A673 (cell line): ENCODE measurements at places on chromosomes 1 and 21.

- no peak for DNase-seq
These were observed 2.1 kb downstream of the RCOR3 start for GRCh38 chr1:211261229-211261628.

GRCh38 chr1:6026095-6026809 is 19.4 kb upstream of the KCNAB2 start:
- peak; percentile 70 for DNase-seq

DNA sequence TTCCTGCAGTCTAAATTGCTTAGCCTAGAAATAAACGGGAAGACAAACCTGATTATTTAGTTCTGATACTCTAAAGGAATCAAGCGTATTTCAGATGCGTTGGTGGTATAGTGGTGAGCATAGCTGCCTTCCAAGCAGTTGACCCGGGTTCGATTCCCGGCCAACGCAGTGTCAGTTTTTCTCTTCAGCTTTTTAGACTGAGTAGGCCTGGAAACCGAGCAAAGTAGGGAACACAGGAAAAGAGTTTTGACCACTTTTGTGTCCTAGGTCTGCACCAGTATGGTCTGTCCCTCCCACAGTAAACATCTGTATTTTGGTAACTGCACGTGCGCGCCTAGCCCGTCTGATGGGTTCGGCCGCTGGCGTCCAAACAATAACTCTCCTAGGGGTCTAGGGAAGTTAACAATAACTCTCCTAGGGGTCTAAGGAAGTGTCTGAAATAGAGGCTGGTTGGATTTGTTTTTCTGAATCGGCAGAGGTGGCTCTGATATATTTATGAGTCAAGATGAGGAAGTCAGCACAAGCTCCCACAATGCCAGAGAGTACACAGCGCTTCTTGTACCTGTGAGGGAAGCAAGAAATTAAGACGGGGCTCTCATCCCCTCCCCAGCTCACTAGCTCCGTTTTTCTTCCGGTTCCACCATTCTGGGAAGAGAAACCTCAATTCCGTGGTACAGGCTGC is 15.6 kb upstream of the HJV start:
- peak; percentile 95 for DNase-seq

DNA sequence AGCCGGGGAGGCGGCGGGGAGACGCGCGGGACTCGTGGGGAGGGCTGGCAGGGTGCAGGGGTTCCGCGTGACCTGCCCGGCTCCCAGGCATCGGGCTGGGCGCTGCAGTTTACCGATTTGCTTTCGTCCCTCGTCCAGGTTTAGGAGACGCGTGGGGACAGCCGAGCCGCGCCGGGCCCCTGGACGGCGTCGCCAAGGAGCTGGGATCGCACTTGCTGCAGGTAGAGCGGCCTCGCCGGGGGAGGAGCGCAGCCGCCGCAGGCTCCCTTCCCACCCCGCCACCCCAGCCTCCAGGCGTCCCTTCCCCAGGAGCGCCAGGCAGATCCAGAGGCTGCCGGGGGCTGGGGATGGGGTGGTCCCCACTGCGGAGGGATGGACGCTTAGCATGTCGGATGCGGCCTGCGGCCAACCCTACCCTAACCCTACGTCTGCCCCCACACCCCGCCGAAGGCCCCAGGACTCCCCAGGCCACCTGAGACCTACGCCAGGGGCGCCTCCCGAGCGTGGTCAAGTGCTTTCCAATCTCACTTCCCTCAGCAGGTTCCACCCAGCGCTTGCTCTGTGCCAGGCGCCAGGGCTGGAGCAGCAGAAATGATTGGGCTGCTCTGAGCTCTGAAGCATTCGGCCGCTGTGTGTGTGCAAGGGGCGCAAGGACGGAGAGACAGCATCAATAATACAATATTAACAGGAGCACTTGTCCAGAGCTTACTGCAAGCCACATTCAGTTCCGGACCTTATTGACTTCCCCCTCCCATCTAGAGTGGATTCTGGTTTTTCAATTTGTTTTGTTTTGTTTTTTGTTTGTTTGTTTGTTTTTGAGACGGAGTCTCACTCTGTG is 10.3 kb downstream of the SIM2 start:
- DNase-seq = no peak

- no peak for DNase-seq
These were observed 6.2 kb downstream of the RASSF5 start for GRCh38 chr1:206513312-206514111.

- DNase-seq = peak; percentile 64
These were observed 547.9 kb upstream of the TMPRSS15 start for GRCh38 chr21:18951271-18952038.

DNA sequence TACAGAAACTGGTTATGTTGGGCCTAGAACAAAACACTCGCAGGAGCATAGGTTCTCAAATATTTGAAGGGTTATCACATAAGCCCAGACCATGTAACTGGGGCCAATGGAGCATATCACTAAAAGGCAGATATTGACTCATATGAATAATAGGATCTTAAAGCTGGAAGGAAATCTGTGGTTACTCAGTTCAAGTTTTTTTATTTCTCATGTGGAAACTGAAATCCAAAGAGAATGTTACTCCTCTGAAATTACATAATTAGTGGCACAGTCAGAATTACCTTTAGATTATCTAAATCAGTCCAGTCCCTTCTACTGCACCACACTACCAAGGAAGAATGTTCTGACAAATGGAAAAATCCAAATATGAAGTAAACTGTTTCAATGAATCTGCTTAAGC is 12.0 kb downstream of the SLAMF8 start:
- no peak for DNase-seq

DNA sequence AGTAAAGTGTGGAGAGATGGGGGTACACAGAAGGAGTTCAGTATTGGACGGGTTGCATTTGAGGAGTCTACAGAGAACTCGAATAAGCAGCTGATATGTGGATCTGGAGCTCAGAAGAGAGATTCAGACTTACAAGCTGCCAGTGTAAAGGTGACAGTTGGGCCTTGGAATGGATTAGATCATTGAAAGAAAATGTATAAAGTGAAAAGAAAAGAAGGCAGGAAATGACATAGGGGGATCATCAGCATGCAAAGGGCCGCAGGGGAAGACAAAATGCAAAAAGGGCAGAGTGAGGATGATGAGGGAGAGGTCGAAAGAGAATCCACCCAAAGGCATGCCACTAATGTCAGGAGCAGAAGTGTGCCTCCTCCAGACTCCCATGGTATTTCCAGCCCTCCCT is 273.3 kb downstream of the TNR start:
- no peak for DNase-seq

DNA sequence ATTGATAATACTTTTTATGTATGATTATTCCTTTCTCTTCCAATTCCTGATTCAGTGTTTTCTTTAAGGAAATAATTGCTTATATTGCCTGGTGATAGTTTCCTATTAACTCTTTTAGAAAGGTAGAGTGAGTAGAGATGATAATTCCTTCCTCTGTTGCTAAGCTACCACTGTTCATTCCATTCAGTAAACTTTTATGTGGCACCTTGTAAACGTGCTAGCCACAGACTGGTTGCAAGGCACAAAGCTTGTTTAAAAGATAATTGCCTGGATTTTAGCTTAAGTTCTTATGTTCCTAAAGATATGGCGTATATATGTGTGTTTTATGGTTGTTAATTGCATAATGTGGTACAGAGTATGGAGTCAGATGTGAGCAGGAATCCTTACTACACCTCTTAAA is 3.2 kb downstream of the ZFYVE9 start:
- no peak for DNase-seq

- no peak for DNase-seq
These were observed 104.2 kb downstream of the IGSF21 start for GRCh38 chr1:18211764-18212163.

DNA sequence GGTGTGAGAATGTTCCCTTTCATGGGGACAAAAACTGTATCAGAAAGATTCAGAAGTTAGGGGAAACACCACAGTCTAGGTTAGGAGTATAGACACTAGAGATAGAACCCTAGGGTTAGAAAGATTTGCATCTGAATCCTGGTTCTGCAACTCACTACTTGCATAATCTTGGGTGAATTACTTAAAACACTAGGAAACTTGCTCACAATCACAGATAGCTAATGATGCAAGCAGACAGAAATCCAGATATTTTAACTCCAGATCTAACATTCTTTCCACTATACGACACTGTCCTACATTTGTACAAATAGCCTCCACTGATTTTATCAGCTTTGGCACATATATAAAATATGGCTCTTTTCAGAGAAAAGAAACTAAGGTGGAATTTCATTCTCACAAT is 30.8 kb upstream of the GLIS1 start:
- DNase-seq = no peak

DNA sequence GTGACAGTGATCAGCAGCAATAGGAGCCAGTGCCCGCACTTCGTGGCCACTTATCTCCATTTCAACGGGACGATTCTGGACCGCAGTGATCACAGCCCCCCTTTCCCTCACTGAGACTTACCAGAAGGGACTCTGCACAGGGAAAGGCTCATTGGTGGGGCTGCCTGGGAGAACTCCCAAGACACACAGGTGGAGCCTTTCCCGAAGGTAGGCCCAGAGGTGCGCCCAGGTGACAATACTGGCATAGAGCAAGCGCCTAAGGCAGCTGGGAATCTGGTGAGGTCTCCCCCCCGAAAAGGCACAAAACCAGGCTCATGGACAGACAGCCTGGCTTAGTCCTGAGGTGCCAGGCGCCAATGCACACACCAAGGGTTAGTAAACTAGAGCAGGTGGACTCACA is 318.9 kb downstream of the AJAP1 start:
- no peak for DNase-seq

- DNase-seq = no peak
These were observed 15.0 kb upstream of the CELA3B start for GRCh38 chr1:21961799-21962198.

- DNase-seq = no peak
These were observed 49.0 kb upstream of the TSPAN2 start for GRCh38 chr1:115138271-115138670.

GRCh38 chr1:183110326-183110880 is 75.7 kb upstream of the LAMC2 start:
- DNase-seq = no peak

- no peak for DNase-seq
These were observed 1.7 kb downstream of the SEMA6C start for GRCh38 chr1:151144474-151145303.
